D721Med (cell line): ENCODE measurements at places on chromosomes 4 and X.

- DNase-seq = no peak
Measured at GRCh38 chrX:13419276-13419675, 99.4 kb upstream of the ATXN3L start.

GRCh38 chrX:23478561-23478960 is 143.9 kb downstream of the PTCHD1 start:
- no peak for DNase-seq

DNA sequence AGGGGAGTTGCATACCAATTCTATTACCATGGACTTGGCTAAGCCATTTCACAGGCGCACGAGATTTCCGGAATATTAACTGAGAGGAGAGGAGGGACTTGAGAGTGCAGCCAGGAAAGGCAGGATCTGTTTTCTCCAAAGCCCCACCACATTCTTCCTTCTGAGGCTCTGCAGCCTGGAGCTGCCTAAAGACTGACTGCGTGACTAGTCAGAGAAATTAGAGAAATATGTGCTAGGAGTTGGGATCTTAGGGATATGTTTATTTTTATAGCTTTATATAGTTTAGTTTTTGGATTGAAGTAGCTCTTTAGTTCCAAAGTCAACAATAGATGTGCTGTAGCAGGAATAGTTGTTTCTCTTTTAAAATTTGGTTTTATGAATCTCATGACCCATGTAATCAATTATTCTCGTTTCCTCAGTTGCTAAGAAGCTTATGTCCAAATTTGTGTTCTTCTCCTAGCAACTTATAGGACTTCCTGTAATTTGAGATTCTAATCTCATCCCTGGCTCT is 300.1 kb upstream of the DDX53 start:
- no peak for DNase-seq

GRCh38 chr4:56128213-56128612 is 179.5 kb downstream of the CEP135 start:
- no peak for DNase-seq

- no peak for DNase-seq
Measured at GRCh38 chr4:151811403-151811802, 50.6 kb upstream of the GATB start.

DNA sequence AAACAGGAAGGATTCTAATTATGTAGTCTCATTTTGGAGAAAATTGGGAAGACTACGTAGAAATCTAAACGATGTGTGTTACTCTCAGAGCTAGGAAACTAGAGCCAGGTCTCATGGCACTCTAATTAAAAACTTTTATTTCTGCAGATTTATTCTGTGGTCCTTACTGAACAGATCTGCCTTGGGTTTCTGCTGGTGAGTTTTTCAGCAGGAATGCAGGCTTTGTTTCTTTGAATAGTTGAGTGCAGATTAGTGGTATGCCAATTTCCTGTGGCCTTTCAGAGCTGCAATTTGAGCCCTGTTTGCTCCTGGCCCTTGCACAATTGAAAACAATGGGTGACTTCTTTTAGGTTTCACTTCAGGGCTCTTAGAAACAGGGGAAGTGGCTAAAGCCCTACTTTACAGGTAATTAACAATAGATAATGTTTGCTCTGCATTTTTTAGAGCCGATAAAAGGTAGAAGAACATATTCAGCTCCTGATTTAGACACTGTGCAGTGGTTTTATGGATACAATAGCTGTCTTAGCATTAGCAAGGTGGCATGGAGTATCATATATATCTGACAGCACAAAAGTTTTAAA is 21.8 kb downstream of the SPRY1 start:
- DNase-seq = no peak

DNA sequence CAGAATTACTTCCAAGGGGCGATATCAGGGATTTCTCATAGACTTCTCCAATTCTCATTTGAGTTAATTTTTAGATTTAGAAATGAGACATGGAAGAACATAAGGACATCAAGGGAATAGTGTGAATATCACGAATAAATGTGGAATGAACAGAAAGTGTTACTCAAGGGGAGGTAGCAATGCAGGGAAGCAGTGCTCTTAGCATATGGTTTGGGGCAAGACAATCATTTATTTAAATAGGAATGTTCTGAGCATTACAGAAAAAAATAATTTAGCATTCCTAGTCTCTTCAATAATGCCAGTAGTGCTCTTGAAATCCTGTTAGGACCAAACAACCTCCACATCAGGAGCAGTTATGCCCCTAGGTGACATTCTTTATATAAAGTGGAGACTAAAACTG is 55.6 kb downstream of the TXK start:
- no peak for DNase-seq

DNA sequence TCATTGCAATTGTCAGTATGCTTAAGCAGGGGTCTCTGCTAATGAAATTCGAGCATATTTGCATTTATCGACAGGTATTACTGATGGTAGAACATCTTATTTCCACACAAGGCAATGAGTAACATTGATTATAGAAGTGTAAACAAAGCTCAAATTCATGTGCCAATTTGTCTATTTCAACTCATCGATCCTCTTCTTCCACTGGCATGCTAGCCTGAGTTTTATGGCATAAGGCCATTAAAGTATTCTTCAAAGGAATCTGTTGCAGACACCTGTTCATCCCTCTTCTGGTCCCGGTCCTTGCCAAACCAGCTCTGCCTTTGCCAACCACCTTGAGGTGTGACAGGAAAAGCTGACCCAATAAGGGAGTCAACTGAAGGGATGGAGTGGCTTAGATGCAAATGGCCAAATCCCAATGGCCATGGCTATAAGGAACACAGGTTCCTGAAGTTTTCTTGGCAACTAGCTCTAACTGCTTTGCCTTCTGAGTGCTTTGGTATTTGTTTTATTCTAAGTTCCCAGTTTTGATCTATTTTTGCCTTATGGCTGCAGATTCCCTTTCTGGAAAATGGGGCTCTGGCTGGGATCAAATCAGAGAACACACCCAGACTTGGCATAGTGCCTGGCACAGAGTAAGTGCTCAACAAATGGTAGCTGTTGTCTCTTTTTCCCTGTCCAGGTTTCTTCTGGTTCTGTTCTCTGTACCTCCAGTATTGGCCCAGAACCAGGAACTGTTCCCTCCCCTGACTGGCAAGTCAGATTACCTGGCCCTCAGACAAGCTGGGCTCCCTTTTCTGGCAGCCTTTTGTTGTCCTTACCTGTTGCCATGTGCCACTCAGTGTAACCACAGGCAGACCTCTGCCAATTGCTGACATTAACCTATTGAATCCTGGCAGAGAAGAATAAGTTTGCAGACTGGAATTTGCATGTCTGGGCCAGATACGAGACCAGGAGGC is 63.1 kb downstream of the RTL9 start:
- no peak for DNase-seq

DNA sequence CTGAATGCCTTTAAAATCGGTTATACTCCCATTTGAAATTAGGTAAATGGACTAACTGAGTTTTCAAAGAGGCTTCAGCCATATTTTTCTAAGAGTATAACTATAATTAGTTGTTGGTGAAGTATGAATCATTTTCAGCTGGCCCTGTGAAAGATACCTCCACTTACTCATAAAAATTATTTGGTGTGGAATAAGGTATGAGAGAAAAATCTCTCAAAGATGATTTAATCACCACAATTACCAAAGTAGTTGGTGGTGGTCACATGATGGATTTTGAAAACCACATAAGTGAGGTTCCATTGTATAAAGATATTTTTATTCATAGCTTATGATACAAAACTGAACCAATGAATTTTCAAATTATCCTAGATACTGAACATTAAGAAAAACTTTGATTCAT is 9.0 kb upstream of the KLHL2 start:
- no peak for DNase-seq

GRCh38 chrX:15985937-15986336 is 131.3 kb upstream of the AP1S2 start:
- no peak for DNase-seq

- no peak for DNase-seq
Measured at GRCh38 chr4:103372002-103372558, 173.9 kb upstream of the CENPE start.

- no peak for DNase-seq
Measured at GRCh38 chr4:102829803-102830202, 2.5 kb upstream of the UBE2D3 start.

DNA sequence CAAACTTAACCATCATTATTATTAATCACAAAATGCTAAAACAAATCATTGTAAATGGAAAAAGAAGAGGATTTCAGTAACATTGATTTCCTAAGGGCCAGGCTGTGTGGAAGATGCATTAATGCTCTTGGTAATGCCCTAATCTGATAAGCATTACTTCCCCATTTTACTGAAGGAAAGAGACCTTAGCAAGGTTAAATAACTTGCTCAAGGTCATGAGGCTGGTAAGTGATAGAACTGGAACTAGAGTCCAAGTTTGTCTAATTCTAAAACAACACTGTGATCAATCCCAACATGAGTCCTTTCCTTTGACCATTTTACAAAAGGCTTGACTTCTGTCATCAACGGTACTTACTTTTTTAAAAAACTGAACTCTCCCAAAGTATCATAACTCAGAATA is 32.6 kb downstream of the ADAMTS3 start:
- DNase-seq = no peak

GRCh38 chr4:129446074-129446473 is 350.1 kb downstream of the C4orf33 start:
- DNase-seq = no peak

DNA sequence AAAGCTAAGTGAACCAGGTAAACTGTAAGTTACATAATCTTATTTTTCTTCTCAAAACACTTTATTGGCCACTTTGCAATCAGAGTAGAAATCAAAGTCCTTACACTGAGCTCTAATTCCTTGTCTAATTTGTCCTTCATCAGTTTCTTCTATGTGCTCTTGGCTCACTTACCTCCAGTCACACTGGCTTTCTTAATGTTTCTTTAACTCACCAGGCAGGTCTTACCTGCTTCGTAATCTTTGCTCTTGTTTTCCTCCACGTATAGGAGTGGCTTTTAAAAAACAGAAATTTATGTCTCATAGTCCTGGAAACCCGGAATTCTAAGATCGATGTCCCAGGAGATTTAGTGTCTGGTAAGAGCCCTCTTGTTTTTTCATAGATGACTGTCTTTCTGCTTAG is 1462.1 kb downstream of the FSTL5 start:
- no peak for DNase-seq

GRCh38 chrX:142156567-142156966 is 48.5 kb downstream of the MAGEC2 start:
- no peak for DNase-seq

- no peak for DNase-seq
Measured at GRCh38 chrX:130893356-130894085, 9.5 kb downstream of the ENOX2 start.

- DNase-seq = no peak
Measured at GRCh38 chr4:67568820-67569219, 10.3 kb downstream of the STAP1 start.

DNA sequence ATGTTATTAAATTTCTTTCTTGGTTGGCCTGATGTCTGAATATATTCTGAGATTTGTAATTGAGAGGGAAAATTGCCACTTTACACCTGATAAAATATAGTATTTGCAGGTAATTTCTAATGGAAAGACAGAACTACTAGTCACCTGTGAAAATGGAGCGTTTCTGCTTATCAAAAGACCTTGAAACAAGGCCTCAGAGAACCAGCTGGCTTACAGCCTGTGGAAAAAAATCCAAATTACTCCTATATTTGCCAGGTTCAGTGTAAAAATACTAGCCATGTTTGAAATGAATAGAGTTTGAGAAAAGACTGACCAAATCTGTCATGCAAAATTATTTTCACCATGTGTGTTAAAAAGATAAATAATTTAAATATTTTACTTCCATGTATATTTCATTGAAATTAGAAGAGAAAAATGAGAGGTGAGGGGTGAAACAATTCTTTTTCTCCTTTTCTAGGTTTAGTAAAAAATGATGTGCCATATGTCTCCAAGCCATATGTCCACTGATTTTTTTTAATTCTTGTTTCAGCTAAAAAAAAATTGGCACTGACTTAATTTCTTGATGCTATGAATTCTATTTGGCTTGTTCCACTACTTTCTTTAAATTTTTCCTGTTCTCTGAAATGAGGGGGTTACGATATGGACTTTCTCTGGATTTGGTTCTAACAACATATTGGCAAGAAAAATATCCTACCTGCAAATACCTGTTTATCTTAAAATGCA is 464.9 kb downstream of the GRXCR1 start:
- DNase-seq = no peak

DNA sequence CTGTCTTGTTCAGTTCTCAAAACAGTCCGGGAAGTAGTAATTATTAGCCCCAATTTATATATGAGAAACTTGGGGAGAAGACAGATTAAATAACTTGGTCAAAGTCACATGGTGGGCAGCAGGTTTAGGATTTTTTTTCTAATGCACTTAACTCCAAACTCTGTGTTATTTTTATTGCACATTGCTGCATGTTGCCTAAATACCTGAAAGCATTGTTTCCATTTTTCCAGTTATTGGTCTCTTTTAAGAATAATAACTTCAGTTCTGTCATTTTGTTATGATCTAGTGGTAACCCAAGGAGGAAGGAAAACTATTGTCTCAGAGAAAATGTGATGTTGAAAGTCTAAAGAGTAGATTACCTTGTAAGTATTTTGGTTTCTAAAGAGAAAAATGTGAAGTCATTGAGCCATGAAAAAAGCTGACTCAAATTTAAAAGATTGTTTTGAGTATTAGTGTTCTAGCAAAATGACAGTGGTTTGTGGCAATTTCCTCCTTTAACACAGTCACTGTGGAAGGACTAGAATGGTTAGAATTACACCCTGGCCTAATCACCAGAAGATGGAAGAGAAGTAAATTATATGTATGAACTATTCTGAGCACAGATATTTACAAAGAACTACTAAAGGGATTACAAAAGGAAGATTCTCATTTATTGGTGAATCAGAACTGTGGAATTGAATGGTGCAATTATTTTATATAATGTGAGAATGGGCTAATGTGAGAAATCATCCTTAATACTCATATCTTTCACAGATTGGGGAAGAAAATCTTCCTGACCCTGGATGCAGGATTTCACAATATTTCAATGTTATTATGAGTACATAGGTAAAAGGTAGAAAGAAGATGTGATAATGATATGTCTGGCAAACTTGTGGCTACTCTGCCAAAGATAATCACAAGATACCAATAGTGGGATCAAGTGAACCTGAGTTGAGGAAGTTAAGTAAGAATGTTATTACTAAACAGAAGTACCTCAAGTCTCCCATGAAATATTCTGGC is 21.7 kb upstream of the CXCL8 start:
- DNase-seq = no peak
